Stimulated activated CD8-positive, alpha-beta memory T cell treated with anti-CD3 and anti-CD28 coated beads, Interleukin-7, amount 100 ng/mL, for 24 hours (primary cell): ENCODE measurements at places on chromosomes 1 and 21.

DNA sequence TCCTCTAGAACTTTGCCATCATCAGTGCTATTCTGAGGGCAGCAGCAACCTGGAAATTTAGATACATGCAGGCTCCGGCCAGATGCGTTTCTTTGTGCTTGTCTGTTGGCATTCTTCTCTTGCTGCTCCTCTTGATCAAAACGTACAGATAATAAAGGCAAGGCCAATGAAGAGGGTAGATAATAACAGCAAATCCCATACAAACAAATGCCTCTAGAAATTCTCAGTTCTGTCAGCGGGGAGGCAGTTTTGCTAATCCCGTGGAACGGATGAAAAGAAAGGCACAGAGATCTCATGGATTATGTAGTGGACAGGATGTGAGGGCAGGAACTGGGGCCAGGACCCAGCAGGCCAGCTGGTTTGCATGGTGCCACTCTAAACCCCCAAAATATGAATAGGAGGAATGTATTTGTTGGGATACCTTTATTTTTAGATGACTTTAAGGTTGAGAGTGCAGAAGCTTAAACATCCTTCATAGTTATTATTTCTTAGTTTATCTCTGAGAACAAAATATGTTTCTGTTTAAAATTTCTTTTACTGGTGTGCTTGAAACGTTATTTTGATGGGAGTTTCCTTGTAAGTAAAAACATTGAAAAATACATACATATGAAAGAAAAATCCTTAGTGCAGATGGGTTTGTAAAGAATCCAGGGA, 1.5 kb downstream of the ITSN1 start:
- DNase-seq = no peak

DNA sequence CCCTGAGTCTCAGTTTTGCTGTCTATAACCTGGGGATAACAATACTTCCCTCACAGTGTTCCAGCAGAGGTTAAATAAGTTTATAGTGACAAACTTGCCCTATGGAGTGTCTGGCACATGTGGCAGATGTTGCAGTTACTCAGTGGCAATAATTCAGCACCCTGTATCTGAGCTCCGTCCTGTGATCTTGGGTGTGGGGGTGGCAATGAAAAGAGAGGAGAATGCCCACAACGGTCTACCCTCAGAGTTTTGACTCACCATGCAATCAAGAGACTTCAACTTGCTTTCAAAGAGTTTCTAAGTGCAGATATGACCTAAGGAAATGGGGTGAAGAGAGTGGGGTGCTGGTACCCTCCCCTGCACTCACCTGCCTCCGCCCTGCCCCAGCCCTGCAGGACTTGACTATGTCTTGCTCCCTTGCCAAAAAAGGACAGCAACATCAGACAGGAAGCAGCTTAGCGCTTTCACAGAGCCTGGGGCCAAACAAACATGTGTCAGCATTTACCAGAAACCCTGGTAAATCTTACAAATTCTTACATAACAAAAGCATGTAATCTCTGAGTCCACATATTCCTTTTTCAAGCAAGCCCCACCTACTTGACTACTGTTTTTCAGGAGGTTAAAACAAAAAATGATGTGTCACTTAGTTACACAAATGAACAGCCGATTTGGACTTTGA, 185.1 kb upstream of the CAMK1G start:
- DNase-seq = no peak

DNA sequence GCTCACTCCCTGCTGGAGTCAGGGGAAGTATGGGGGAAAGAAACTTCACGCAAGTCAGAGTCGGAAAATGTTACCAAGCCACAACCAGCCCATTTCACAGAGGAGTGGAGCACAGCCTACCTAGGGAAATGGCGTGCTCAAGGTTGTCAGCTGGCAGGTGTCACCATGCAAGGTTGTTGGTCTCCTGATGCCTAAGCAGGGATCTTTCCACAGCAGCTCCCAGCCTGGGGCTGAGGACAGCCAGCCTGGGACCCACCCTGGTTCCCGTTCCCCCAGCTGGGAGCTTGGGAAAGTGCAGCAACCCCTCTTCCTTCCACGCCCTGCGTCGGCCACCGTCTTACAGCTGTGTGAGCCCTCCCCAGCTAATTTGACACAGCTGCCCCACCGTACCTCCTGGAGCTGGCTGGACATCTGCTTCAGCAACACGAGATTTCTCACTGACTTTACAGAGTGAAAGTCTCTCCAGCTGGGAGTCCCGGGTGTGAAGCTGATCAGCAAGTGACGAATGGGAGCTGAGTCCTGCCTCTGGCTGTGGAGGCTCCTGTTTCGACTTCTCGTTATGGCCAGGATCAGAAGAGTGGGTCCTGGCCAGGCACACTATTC, 224.6 kb upstream of the RAB4A start:
- no peak for DNase-seq

GRCh38 chr1:150484861-150485260, 2.4 kb upstream of the TARS2 start:
- no peak for DNase-seq

DNA sequence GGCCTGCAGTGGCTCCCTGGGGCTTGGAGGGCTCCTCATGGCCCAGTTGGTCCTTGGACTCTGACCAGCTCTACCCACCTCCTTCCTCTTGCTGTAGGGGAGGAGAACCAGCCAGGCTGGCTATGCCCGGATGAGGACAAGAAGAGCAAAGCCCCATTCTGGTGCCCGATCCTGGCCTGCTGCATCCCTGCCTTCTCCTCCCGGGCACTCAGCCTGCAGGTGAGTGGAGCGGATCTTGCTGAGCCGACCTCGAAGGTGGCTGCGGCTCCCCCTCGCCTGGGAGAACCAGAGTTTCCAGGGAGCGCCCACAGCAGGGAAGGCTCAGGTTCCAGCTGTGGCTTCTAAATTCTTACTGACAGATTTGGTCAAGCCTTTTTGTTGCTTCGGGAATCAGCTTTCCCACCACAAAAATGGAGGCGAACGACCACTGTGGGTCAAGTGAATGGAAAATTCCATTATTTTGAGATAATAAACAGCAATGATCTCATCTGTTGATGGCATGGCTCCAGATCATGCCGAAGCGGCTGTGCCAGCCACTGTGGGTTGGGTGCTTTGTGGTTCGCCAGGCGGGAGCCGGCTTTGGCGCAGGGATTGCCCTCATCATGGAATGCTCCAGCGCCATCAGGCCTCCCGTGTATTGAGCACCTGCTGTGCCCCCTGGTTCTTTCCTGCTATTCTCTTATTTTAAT, 106.5 kb upstream of the ACTL8 start:
- DNase-seq = no peak

DNA sequence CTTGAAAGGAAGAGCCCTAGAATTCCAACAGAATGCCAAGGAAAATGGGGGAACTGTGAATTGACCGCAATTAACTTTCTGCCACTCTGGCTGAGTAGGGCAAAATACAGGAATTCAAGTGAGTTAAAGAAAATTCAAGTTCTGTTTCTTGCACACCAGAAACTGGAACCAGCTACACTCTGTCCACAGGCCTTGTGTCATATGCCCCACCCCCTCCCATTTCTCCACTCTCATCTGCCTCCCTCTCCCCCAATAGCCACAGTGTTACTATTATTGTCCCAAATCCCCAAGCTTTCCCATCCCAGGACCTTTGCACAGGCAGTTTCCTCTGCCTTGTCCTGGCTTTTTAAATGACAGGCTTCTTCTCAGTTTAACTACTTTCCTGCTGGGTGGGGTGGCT, 4.3 kb upstream of the STK40 start:
- DNase-seq = no peak

DNA sequence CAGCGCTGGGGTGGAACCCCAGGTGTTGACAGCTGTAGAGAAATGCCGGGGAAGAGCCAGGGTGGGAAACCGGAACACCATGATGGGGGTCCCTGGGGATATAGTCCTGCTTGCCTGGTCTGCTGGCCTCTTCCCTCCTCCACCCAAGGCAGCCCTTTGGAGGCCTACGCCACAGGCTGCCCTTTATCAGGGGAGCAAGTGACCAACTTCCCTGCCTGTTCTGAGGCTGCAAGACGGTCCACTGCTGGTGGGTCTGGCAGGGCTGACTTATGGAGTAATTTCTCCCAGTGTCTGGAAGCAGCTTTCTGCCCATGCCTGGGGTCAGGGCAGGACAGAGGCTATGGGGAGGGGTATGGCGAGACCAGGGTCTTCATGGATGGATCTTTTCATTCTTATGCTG, 50.8 kb upstream of the EDN2 start:
- no peak for DNase-seq

- DNase-seq = no peak
Measured at GRCh38 chr1:8013800-8014199, 12.3 kb downstream of the ERRFI1 start.

DNA sequence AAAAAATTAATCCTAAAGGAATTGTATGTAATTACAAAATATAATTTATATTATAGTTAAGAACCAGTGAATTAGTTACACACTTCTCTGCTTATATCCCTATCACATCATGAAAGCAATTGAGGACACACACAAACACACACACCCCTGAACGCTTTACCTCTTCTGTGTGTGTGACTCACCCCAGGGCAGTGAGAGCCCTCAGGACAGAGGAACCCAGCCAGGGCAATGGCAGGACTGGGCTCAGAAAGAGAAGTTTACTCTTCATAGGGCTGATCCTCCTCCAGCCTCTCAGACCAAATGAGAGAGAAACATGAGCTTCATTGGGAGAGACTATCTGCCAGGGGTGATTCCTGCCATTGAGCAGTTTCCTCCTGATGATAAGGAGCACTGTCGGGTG, 38.1 kb downstream of the SLC44A3 start:
- DNase-seq = no peak

DNA sequence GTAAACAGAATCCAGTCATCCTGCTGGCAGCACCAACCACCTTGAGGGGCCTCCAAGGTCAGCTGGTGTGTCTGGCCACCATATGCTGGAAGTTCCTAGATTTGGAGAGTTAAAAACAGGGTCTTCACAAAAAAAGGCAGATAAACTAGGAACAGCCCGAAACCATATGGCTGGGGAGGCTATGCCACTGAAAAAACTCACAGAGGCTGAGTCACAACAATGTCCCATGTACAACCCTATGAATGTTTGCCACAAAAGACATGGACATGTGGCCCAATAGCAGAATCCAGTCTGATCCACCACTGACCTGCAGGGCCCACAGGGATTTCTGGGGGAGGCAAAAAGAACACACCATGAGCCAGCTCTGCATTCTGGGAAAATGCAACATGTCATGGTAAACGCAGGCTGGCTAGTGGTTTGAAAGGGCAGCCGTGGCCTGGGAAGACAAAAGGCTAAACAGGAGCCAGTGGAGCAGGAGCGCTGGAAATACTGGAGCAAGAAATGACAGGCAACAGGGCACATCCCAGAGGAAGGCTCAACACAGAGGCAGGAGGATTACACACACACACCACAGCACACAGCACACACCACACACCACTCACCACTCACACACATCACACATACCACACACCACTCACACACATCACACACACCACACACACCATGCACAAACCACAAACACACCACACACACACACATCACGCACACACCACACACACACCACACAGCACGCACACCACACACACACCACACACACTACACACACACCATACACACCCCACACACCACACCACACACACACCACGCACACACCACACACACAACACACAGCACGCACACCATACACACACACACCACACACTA, 55.4 kb downstream of the HSF2BP start:
- DNase-seq = no peak

DNA sequence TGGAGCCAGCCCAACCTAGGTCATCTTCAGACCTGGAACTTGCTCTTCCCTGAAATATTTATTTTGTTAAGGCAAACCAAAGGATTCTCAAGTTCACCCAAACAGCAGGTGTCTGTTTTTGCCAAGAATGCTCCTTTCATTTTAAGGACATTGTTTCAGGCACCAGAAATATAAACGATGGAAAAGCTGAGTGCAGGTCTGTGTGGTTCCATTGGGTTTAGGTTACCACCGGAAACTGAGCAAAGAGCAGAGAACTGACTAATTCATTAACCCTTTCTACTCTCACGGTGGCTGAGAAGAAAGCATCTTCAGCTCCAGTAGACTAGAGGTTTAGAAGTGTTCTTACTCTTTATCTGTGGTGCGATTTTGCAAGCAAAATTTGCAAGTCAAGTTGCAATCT, 38.0 kb upstream of the ZC3H11B start:
- DNase-seq = no peak

DNA sequence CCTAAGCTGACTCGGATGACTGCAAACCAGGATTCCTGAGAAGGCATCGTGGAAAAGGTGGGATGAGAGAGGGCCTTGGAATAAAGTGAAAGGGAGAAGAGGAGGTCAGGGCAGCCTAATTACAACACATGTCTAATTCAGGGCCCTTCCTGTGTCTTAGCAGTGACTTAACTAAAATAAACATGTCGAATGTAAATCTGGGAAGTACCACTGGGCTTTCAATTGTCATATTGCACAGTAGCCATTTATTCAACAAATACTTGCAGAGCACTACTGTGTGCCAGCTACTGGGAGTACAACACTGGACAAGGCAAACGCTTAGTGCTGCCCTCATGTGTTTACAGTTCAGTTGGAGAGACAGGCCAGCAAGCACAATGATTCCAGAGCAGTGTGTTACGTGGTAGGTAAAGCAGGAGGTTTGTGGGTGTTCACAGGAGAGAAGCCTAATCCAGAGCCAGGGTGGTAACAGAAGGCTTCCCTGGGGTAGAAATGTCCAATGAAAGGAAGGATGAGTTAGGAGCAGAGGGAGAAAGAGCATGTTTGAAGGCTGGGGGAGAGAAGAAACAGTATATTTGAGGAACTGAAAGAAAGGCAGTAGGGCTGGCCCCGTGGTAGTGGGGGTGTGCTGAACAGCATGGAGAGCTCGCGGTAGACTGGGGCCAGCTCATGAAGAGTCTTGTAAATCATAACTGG, 38.0 kb upstream of the RASAL2 start:
- DNase-seq = no peak

DNA sequence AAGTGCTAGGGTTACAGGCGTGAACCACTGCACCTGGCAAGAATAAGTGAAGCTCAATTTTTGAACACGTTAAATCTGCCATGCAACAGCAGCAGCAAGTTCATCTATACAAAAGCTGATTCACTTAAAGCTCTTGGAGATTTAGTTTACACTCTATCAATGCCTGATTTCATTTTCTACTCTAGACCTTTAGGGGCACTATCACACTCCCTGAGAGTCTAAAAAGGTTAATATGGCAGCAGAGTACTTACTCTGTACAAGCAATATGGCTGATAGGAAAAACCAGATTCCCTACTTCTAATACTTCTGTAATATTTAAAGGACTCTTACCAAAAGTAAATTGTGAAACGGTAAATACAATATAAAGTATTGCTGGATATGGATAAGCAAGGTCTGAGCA, 4.8 kb downstream of the RBM34 start:
- DNase-seq = no peak

GRCh38 chr1:83735526-83735925, 263.4 kb downstream of the TTLL7 start:
- no peak for DNase-seq
